Kidney tubule cell (primary cell): ENCODE measurements at places on chromosomes 7 and 10.
A peak's percentile ranks its signal among the peaks of the same experiment; 100 is the strongest.

DNA sequence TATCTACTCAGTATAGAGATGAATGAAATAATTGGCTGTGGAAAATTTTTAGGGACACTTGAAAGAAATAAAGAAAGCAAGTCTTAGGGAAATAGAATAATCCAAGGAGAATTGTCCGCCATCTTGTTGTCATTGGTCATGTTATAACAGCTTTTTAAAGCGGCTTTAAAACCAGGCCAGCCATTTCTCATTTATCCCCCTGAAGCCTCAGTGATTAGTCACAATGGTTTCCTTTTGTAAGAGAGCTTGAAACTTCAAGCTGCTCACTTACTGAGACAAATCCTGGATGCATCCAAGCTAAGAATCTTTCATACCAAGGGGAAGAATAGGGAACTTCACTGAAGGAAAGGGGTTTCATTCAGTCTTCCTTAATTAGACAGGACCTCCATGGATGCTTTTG, 67.9 kb downstream of the SGCE start:
- no peak for DNase-seq

DNA sequence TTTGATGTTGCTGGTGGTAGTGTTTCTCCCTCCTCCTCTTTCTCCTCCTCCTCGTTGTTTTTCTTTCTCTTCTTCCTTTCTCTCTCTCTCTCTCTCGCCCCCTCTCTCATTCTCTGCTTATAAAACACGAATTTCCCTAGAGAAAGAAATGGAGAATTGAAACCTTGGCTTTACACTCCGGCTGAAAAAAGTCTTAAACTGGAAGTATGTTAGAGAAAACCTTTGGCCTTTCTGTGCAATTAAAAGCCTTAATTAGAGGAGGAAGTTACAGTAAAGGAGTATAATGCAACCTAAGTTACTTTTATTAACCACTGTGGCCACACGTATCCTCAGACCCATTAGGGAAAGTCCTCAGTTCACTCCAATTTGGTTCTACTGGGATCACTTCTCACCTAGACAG, 501.7 kb upstream of the SORCS1 start:
- no peak for DNase-seq

GRCh38 chr7:99143853-99144672, at the start of gene SMURF1:
Gene SMURF1 (minus strand): TSS chr7:99144108. CDS start chr7:99143780, 328 bp downstream.
- DNase-seq, result peak; percentile 82

- peak; percentile 96 for DNase-seq
Observed at GRCh38 chr7:106660862-106661720, at the start of gene CCDC71L. Gene CCDC71L (minus strand): TSS chr7:106661158. CDS start chr7:106660896, 262 bp downstream.

GRCh38 chr10:44923611-44924010, 12.5 kb downstream of the TMEM72 start:
- no peak for DNase-seq

GRCh38 chr10:125094806-125095205, 65.6 kb downstream of the CTBP2 start:
- DNase-seq, result no peak

GRCh38 chr10:32141018-32141807, 85.0 kb upstream of the KIF5B start:
- peak; percentile 48 for DNase-seq
